Left renal pelvis (tissue), 4 donors: ENCODE measurements at places on chromosomes 3 and 15. TPM values are rescaled to one million over a fixed set of nuclear protein-coding genes. Genes with fewer than 3 reads are reported as not detected.

The CCR8 gene
- not detected for polyA plus RNA-seq

The C15orf62 gene
- 1.5 TPM for polyA plus RNA-seq

The CD80 gene
- 0.12 TPM for polyA plus RNA-seq

The ZNF660 gene
- 11.1 TPM for polyA plus RNA-seq

The HLTF gene
- 57.8 TPM for polyA plus RNA-seq
